ENCODE measurements at places on chromosomes 2 and 18. TPM values are rescaled to one million over a fixed set of nuclear protein-coding genes. Genes with fewer than 3 reads are reported as not detected.

Gene ALPI
- total RNA-seq, result 0.09 TPM

DNA sequence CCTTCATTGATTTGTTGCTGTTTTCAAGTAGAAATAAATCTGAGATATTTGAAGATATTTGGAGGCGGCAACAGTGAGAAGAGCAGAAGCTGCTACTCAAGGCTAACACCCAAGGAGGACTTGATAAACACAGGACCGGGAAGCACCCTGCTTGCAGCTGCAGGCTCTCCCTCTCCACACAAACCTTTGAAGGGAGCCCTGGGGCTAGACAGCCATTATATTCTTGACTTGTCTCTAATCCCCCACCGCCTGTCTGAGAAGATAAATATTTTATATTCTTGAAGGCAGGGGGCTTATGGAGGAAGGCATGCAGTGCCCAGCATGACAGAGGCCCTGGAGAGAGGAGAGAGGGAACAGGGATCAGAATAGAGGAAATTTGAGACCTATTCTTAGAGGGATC lies 50.9 kb upstream of the SMAD2 start:
- H3K27me3 ChIP-seq, result no peaks in the 10 kb centered on the region
- DNase-seq, result no peak
- H3K36me3 ChIP-seq, result no peaks in the 10 kb centered on the region
- no peak overlapping the region for H3K27ac ChIP-seq
- no peak overlapping the region for H3K4me3 ChIP-seq

Gene KLHL14
- total RNA-seq, result 15.4 TPM

DNA sequence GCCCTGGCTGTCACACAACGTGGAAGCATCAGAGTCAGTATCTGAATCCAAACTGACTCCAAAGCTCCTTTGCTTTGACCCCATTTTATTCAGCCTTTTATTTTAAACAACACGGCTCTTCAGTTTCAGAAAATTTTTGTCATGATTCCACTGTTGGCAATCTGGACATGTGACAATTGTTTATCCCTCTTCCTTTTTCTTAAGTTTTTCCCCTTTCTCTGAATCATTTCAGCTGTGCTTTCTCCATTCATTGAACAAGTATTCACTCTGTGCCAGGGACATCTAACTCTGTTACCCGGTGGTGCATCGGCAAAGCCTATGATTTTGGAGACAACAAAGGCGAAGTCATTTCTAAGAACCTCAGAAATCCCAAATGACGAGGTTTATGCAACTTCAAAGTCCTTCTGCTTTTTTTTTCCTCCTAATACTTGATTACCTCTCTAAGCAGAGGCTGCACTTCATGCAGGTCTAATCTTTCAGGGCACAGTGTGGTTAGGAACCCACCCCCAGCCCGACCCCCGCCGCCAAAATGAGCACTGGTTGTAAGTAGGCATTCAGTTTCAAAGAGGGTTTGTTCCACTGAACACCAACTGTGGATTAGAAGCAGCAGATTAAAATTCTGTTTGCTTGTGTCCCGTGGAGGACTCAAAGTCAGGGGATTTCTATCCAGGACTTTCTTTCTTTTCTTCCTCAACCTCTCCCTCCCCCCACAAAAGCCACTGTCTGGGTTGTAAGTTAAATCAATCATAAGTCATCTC lies 18.6 kb downstream of the ST6GAL2 start:
- H3K4me1 ChIP-seq, result no peaks in the 10 kb centered on the region
- DNase-seq, result no peak
- H3K4me3 ChIP-seq, result no peak overlapping the region
- H3K27ac ChIP-seq, result no peak overlapping the region
- no peaks in the 10 kb centered on the region for H3K36me3 ChIP-seq
- H3K27me3 ChIP-seq, result no peaks in the 10 kb centered on the region

Gene GALNT13
- total RNA-seq, result 0.57 TPM

Gene CSRNP3
- total RNA-seq, result 6.4 TPM

DNA sequence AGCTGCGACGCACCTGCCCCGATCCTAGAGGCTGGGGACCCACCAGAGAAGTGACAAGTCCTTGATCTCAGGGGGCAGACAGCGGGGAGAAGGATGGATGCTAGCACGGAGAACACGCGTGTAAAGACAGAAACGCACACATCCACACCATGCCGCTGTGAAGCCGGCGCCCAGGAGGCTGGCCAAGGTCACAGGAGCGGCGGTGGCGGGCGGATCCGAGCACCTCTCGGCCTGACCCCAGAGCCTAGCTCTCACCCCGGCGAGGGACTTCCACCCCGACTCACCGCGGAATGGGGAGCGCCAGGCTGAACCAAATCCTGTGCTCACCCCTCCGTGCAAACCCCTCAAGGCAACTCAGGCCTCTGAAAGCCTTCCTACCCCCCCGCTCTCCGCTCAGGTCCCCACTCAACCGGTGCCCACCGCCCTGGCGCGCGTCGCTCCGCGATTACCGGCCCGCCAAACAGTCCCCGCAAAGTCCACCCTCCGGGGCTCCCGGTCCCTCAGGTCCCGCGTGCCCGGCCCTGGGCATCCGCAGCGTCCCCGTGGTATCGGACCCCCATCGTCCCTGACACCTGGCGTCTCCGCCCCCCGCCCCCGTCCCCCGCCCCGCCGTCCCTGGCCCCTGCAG lies 460 bp upstream of the LRRFIP1 start:
- DNase-seq, result peak; percentile 82
- H3K4me3 ChIP-seq, result peak overlapping the region; percentile 56
- peak overlapping the region; percentile 79 for H3K27ac ChIP-seq
- peaks cover 2% of the 10 kb centered on the region for H3K4me1 ChIP-seq

Gene ZNF804A
- total RNA-seq, result 0.19 TPM

DNA sequence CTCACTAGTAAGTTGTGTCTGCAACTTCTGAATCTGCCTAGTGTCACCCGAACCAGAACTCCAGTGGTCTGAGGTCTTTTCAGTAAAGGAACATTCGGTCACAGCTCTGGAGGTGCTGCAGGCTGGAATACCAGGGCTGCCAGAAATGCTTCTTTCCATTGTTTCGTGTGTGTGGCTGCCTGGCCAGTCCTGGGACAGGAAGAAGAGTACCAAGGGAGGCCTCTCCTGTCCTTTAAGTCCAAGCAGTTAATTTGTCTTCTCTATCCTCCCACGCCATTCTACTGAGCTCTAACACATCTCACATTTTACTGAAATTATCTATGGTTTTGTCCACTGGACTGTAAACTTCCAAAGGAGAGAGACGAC lies 196.0 kb downstream of the LNPK start:
- DNase-seq, result peak; percentile 46
- no peak overlapping the region for H3K4me3 ChIP-seq

DNA sequence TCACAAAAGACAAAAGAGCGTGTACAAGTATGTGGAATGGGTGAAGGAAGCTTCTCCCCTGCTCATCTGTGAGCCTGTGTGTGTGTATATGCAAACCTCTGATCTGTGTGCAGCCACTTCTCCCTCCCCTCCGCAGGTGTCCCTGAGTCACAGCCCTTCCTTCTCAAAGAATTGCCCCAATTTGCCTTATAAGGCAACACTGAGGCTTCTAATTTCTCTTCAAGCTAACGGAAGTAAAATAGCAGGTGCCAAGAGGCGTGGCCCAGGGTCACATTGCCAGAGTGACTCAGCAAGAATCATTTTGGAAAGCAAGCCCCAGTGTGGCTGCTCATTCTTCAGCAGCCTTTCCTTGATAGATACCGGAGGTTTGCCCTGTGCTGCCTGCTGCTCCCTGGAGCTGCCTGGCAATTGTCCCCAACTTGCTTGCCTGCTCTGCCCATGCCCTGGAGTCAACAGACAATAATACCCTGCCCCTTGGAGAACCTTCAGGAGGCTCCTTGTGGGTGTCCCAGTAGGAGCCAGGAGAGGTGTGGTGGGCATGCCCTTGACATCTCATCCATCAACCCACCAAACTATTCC lies 37.3 kb upstream of the BMP10 start:
- peaks cover 3% of the 10 kb centered on the region for H3K4me1 ChIP-seq
- H3K4me3 ChIP-seq, result no peak overlapping the region
- no peak overlapping the region for H3K27ac ChIP-seq

Gene DSC2
- total RNA-seq, result 19.8 TPM

DNA sequence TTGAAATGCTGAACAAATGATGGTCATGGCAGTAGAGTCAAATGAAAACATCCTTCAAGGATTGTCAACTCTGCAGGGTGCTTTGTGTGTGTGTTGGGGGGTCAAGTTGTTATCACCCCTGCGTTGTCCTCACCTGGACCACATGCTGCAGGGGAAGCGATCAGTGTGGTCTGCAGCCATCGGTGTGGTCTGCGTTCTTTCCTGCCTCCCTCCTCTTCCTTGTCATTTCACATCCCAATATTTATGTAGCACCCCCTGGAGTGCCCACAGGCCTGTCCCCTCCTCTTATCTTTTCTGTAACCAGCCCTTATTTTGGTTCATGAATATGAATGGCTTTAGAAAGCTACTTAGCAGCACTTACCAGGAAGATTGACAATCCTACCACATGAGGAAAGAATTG lies 38.9 kb downstream of the UGP2 start:
- no peak overlapping the region for H3K27ac ChIP-seq
- DNase-seq, result no peak
- peaks cover 10% of the 10 kb centered on the region for H3K36me3 ChIP-seq

DNA sequence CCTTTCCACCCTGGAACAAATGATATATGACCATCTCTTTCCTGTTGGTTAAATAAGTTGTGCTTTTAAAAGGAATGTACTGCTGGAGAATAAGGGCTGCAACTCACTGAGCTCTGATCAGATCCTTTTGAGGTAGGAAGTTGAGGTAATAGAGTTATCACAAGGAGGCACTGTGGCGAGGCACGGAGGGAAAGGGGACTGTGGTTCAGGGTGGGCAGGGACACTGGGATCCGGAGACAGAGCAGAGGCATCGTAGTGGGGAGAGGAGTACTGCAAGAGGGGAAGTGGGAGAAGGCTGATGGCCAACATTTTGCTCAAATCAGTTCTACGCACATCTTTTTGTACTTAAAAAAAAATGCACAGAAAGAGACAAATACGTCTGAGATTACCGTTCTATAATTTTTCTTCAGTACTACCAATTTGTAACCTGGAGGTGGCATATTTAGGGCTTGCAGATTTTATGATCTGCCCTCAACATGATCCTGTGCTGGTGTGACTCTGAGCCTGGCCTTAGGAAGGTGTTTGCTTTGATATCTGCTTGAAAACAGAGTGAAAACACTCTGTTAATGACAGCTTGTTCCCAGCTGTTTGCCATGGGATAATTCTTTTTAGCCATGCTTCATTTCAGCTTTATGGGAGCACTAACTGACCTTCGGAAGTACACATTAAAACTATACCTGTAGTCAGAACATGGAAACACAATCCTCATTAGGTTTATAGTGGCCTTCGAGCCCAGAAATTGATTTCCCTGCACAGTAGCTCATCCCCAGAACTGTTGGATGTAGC lies 168.1 kb downstream of the KCNE4 start:
- no peaks in the 10 kb centered on the region for H3K36me3 ChIP-seq
- DNase-seq, result no peak
- no peaks in the 10 kb centered on the region for H3K27me3 ChIP-seq
- no peaks in the 10 kb centered on the region for H3K4me1 ChIP-seq
- no peak overlapping the region for H3K27ac ChIP-seq
- no peak overlapping the region for H3K4me3 ChIP-seq

DNA sequence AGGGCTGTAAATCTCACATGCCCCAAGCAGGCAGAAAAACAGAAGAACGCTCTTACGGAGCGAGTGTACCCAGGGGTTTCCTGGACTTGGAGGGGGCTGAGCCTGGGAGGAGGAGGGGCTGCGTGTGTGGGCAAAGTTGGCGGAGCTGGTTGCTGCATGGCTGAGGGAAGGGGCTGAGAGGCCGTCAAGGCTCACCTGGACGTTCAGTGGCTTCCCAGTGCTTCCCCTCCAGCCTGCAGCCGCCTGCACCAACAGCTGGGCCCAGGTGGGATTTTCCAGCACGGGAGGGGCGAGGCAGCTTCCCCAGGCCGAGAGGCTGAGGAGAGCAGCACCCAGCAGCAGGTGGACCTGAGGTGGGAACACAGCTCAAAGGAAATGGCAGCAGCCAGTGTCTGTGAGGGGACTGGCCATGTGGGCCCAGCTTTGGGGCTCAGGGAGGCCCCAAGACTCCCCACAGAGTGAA lies 70.6 kb upstream of the CTDP1 start:
- H3K27me3 ChIP-seq, result no peaks in the 10 kb centered on the region
- H3K4me3 ChIP-seq, result no peak overlapping the region
- no peaks in the 10 kb centered on the region for H3K36me3 ChIP-seq
- no peak for DNase-seq

- H3K27ac ChIP-seq, result no peak overlapping the region
- peaks cover 10% of the 10 kb centered on the region for H3K27me3 ChIP-seq
- DNase-seq, result no peak
Observed at GRCh38 chr18:5900262-5900661, 4.9 kb upstream of the TMEM200C start.

Gene RNF25
- 30.2 TPM for total RNA-seq

GRCh38 chr2:64967601-64968000 lies 21.6 kb upstream of the SLC1A4 start:
- no peaks in the 10 kb centered on the region for H3K4me1 ChIP-seq
- no peak overlapping the region for H3K4me3 ChIP-seq

DNA sequence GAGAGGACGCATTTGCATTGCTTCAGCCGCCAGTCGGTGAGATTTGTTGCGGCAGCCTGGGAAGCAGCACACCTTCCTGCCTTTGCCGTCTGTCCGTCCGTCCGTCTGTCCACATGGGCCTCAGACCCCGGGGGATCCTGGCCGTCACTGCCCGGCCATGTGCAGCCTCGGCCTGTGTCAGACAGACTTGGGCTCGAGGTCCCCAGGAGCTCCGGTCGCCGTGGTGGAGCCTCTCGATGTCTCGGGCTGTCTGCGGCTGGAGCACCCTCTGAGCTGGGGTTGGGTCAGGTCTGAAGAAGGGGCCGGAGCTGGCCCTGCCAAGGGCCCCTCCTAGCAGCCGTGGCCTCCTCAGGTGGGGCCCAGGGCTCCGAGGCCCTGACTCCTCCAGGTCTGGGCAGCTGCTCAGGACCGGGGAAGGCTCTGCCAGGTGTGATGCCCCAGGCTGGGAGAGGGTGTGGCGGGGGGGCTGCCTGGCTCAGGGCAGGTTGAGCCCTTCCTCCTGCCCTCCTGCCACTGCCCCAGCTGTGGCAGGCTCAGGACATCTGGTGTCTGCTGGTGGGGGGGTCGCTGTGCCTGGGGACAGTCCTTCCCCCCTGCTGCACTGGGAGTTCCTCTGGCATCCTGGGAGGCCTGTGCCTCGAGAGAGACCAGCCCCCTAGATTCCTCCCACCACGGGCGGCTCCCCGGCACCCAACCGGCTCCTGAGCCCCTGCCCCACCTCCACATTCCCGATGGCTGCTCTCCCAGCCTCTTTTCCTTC lies 11.8 kb downstream of the NEU4 start:
- DNase-seq, result no peak
- no peaks in the 10 kb centered on the region for H3K4me1 ChIP-seq
- no peaks in the 10 kb centered on the region for H3K27me3 ChIP-seq
- no peaks in the 10 kb centered on the region for H3K36me3 ChIP-seq
- H3K4me3 ChIP-seq, result no peak overlapping the region

DNA sequence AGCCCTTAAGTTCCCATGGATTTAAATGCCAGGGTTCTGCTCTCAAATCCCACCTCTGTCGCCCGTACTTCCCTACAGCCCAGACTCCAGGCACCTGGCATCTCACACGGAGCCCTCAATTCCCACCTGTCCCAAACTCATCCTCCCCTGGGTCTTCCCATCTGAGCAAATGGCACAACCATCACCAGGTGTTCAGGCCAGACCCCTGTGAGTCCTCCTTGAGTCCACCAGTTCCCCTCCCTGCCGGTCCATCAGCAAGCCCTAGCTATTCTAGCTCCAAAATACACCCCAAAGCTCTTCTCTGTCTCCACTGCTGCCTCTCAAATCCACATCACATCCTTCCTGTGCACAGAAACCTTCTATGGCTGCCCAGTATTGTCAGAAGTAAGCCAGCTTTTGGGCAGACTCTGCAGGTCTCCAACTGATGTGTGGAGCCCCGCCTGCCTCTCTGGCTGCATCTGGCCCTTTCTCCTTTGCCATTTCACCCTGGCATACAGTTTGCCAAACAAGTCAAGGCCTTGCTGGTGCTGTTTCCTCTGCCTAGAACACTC lies 67.7 kb downstream of the DNMT3A start:
- H3K4me1 ChIP-seq, result peaks cover 8% of the 10 kb centered on the region
- no peak overlapping the region for H3K4me3 ChIP-seq
- H3K27me3 ChIP-seq, result no peaks in the 10 kb centered on the region
- no peak for DNase-seq
- H3K36me3 ChIP-seq, result no peaks in the 10 kb centered on the region
